ENCODE measurements at places on chromosomes 4 and X.
A peak's percentile ranks its signal among the peaks of the same experiment; 100 is the strongest.

- no peak for DNase-seq
Observed at GRCh38 chr4:184444953-184445309, 29.4 kb downstream of the IRF2 start.

DNA sequence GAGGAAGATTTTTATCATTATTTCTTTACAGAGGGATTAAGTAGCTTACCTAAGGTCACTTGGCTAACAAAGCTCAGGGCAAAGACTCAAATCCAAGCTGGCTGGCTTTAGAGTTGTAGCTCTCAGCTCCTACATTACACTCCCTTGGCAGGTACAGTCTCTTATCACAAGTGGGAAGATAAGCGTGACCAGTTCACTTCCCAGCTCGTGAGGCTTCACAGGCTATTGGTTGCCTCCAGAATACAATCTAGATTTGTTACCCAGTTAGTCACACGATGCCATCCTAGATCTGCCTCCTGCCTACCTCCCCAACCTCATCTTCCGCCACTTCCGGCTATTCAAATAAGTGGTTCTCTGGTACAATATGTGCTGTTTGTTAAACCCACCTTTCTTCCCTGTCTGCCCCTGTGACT, 3.7 kb downstream of the MMRN1 start:
- DNase-seq, result no peak

GRCh38 chr4:130814896-130815295, 1718.9 kb downstream of the C4orf33 start:
- DNase-seq, result no peak

- DNase-seq, result peak; percentile 71
Observed at GRCh38 chrX:34848281-34848680, 94.3 kb upstream of the FAM47B start.

- no peak for DNase-seq
Observed at GRCh38 chr4:74395633-74396032, 30.7 kb downstream of the EREG start.
